ENCODE measurements at places on chromosomes 5 and 9. TPM values are rescaled to one million over a fixed set of nuclear protein-coding genes. Genes with fewer than 3 reads are reported as not detected.

Gene TUBB4B
- 94.7 TPM for total RNA-seq

Gene CDO1
- total RNA-seq, result 0.23 TPM

Gene C9orf153
- total RNA-seq, result 0.25 TPM

Gene C9
- not detected for total RNA-seq

Gene DRD1
- total RNA-seq, result not detected

Gene CATSPER3
- 0.53 TPM for total RNA-seq

Gene FLT4
- total RNA-seq, result 0.71 TPM

Gene ANKRD31
- 0.59 TPM for total RNA-seq

Gene LVRN
- not detected for total RNA-seq

Gene SPRY4
- total RNA-seq, result not detected

Gene FAM221B
- total RNA-seq, result not detected

Gene ORM1
- not detected for total RNA-seq

Data from naive thymus-derived CD4-positive, alpha-beta T cell (primary cell).